ENCODE measurements at places on chromosomes 2 and 18. TPM values are rescaled to one million over a fixed set of nuclear protein-coding genes. Genes with fewer than 3 reads are reported as not detected.

The C1QL2 gene
- not detected for total RNA-seq

The GPR155 gene
- total RNA-seq: 2.7 TPM

The LYPD6 gene
- 0.27 TPM for total RNA-seq

The COL5A2 gene
- total RNA-seq: 0.54 TPM

The FAM124B gene
- total RNA-seq: 46.3 TPM

The TAF1B gene
- total RNA-seq: 4.8 TPM

The GPR45 gene
- not detected for total RNA-seq

The COL3A1 gene
- total RNA-seq: not detected

The IL18RAP gene
- total RNA-seq: 0.27 TPM

The R3HDM1 gene
- total RNA-seq: 17.5 TPM

The AKAIN1 gene
- total RNA-seq: not detected

The C1GALT1C1L gene
- 0.27 TPM for total RNA-seq

The GYPC gene
- total RNA-seq: 468 TPM

The SERPINB13 gene
- total RNA-seq: not detected

The MARCHF4 gene
- total RNA-seq: under 0.01 TPM

The IRS1 gene
- total RNA-seq: under 0.01 TPM

Measured in hematopoietic multipotent progenitor cell (in vitro differentiated cells).